C1 segment of cervical spinal cord (tissue), 14 donors: ENCODE measurements at places on chromosomes 2 and 18.

DNA sequence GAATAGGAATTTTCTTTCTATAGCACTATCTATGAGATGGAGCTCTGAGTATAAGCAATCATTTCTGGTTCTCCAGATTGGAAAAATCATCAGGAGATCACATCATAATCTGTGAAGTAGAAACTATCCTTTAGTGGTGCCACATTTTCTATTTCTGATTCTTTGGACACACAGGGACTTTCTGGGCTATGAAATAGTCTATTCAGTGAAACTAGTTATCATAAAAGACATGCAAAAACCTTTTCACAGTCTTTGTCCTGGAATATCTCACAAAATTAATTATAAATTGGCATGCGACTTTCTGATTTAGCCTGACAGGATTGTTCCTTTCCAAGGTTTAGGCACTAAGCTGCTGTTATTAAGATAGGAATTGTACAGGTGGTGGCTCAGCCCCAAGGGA is 428.6 kb downstream of the DLGAP1 start:
- no peak for DNase-seq

- no peak for DNase-seq
Observed at GRCh38 chr2:43105586-43106558, 120.5 kb downstream of the ZFP36L2 start.

GRCh38 chr2:217370391-217370790 is 510.5 kb upstream of the TNP1 start:
- DNase-seq, result no peak

GRCh38 chr18:4284528-4284927 is 170.6 kb downstream of the DLGAP1 start:
- DNase-seq, result no peak

DNA sequence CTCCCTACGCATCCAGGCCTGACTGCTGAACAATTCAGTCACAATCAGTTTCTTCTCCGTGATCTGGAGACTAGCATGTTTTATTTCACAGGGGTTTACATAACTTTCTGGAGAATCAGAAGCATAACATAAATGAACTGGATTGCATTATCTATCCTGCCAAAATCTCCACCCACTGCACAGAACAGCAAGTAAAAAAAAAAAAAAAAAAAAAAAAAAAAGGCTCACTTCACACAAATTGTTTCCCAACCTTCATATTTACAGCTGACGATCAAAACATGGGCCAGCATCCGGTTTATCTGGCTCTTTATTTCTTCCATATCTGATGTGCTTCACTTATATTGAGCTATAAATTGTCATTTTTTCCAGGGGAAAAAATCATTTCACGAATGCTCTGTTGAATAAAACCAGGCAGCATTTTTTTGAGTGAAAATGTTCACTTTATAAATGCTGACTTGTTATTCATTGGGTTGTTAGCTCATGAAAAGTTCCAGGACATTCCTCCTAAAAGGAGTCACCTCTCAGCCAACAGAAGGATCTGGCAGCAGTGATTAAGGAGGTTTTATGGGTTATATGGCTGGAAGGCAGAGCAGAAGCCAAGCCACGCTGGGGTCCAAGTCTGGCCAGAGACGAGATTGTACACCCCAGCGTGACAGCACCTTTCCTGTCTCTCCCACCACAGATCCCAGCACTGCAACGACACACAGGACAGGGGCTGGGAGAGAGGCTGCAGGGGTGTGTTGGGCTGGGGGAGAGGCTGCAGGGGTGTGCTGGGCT is 51.2 kb upstream of the GLI2 start:
- no peak for DNase-seq

DNA sequence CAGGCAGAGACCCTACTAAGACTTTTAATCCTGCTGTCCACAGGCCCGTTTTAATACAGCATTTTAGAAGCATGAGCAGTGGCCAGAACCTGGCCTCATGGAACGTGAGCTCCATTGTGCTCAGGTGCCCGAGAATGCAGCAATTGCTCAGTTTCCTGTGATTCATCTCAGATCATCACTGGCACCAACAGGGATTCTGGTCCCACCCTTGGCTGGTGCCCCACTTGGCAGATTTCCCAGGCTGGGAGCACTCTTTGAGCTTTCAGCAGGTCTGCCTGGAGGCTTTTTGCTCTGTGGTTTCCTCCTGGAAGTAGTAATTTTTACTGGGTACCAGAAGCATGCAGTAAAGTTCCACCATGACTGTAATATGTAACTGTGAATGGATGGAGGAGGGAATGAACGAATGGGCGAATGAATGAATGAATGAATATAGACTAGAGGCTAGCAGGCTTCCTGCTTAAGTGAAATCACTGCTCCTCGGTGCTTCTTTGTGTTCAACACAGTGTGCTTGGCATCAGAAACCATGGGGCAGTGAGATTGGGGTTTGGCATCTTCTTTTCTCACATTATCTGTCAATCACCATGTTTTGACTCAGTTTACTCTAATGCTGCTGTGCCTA is 312.9 kb downstream of the PRKCE start:
- no peak for DNase-seq

DNA sequence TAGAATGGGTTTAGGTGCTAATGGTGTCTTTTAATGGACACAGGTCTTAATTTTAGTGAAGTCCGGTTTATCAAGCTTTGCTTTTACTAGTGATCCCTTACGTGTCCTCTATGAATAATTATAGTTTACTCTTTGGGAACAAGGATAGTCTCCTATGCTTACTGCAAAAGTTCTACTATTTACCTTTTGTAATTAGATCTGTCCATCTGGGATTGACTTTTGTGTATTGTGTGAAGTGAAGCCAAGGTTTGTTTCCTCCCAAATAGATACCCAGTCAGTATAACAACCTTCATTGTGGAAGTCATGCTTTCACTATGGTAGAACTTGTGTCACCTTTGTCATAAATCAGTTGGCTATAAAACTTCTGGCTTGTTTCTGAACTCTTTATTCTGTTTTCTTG is 740.9 kb upstream of the CRIM1 start:
- no peak for DNase-seq

GRCh38 chr2:132790207-132790785 is 120.3 kb upstream of the LYPD1 start:
- DNase-seq, result no peak

- DNase-seq, result no peak
Observed at GRCh38 chr18:44837482-44838180, 156.9 kb downstream of the SETBP1 start.

DNA sequence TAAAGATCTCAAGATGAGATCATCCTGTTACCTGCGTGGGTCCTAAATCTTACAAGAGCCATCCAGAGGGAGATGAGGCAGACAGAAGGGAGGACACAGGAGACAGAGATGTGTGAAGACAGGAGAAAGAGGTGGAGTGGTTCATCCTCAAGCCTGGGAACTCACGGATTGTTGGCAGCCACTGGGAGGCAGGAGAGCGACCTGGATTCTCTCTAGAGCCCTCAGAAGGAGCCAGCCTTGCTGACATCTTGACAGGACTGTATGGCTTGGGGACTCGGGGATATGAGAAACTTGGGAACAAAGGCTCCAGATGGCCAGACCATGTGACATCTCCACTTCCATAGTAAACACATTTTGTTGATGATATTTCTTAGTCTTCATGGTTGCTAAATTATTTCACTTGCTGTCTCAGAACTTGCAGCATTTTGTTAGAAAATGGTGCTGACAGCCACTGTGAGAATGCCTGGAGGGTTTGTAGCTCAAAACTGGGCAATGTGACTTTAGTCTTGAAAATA is 57.8 kb upstream of the MC2R start:
- no peak for DNase-seq

- no peak for DNase-seq
Observed at GRCh38 chr2:115650827-115651226, 1208.4 kb downstream of the DPP10 start.
